Hippocampal formation (tissue), 2 donors: ENCODE measurements at places on chromosomes 5 and 9.

DNA sequence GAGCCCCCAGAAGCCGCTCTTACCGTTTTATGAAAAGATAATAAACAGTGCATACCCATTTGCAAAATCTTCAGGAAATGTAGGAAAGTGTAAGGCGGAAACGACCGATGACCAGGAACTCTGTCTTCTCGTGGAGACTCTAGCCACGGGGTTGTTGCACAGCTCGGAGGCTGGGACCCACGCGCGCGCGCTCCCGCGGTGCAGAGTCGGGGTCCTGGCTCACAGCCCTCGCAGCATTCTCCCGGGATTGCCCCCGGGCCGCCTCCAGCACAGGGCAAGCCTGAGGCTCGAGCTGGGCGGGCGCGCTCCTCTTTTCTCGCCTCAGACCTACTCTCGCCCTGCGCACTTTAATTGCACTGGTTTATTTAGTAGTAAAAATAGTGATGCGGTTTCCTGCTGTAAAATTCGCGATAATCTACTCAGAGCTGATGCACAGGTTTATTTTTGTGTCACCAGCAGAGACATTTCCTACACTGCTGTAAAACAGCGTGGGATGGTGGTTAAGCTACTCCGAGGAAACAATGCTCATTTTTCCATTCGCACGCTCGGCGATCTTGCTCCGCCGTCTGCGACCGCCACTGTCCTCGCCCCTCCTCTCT is 15.5 kb downstream of the TRIM7 start:
- DNase-seq = no peak

- DNase-seq = no peak
Observed at GRCh38 chr9:114278881-114279570, 43.9 kb upstream of the ORM1 start.

- DNase-seq = no peak
Observed at GRCh38 chr9:105150991-105151685, 93.3 kb upstream of the SLC44A1 start.

DNA sequence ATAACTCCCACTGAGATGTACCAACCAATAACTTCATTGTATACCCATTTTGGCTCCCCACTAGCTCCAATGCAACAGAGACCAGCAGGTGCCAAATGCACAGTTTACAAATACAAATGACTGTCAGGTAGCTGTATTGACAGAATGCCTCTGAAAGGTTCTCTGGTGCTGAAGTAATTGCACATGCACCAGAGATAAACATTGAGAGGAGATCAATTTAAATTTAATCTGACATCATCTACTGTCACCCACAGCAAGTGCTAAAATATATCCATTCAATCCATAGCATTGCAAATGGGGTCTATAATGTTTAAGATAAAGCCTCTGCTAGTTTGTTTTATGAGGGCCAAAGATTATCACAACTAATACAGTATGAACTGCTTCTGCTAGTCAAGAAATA is 80.2 kb downstream of the STX17 start:
- no peak for DNase-seq

- no peak for DNase-seq
Observed at GRCh38 chr5:109469896-109470662, 60.3 kb upstream of the PJA2 start.

DNA sequence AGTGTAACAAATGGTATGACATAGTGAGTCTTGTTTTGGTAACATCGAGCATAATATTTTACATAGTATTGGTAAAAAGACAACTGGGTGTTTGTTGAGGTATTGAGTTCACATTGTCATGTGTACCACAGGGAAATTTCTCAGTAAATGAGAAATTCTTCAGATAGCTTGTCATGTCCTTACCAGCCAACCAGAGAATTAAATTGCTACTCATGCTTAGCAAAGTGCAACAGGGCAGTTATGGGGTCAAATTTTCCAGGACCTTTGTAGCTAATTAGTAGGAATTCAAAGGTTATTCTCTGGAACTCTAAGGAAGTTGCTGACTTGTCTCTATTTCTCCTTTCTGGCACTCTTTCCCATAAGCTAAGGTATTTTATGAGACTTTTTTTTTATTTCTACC is 595.7 kb downstream of the EFNA5 start:
- no peak for DNase-seq

DNA sequence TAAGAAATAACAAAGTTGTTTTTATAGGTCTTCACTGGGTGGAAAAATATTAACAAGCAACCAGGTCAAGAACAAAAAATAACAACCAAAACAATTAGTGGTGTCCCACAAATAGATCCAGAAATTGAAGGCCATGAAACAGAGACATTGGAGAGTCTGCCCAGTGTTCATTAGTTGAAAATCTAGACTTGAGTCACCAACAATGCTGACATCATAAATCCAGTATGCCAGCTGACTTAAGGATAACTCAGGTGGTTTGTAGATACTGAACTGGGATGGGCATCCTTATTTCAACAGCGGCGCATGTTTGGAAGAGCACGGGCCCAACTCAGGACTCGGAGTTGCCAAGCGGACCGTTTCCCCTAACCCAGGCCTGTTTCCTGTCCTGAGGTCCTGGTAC is 80.7 kb upstream of the TNFAIP8 start:
- no peak for DNase-seq

- DNase-seq = no peak
Observed at GRCh38 chr5:31464081-31464480, 67.8 kb downstream of the DROSHA start.

DNA sequence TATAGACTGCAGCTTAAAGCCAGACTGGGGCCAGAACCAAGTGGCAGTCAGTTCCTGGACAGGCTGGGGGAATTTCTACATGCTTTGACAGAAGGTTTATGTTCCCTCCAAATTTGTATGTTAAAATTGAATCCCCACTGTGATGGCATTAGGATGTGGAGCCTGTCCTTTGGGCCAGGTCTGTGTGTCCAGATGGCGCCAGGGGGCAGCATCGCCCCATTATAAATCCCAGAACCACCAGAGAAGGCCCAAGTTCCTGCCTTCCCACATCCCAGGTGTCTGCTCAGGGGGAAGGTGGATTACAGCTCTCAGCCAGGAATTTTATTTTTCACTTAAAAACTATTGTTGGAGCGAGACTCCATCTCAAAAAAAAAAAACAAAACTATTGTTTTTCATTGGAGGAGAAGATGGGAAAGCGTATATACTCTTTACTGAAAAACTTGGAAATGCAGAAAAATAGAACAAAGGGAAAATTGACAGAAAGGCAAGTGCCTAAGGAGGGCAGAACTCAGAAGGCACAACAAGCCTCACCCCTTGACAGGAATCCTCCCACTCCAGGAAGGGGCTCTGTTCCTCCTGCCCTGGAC is 5.0 kb downstream of the IL3 start:
- DNase-seq = no peak

DNA sequence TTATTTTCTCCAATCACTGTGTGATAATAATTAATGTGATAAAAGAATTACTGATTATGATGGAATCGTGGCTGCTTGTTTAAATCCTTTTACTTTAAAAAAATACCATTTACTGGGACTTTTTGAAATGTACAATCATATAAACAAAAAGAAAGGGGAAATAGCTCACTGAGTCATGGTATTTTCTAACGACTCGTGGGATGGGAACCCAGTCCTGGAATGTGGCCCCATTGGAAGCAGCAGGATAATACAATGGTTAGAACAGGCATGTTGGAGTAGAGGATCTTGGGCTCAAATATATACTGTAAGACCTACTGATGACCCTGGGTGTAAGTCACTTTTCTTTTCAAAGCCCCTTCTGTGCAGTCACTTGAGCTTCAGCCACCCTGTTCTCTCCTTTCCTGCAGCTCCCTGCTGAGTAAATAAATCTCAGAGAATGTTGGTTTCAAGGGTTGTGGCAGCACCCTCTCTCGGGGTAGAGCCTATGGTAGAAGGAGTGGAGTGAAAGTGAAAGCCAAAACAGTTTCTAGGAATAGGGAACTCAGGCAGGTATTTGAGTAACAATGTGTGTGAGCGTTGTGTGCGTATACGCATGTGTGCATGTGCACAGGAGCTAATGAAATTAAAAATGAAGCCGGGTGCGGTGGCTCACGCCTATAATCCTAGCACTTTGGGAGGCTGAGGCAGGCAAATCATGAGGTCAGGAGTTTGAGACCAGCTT is 40.8 kb upstream of the LARP1 start:
- DNase-seq = no peak

DNA sequence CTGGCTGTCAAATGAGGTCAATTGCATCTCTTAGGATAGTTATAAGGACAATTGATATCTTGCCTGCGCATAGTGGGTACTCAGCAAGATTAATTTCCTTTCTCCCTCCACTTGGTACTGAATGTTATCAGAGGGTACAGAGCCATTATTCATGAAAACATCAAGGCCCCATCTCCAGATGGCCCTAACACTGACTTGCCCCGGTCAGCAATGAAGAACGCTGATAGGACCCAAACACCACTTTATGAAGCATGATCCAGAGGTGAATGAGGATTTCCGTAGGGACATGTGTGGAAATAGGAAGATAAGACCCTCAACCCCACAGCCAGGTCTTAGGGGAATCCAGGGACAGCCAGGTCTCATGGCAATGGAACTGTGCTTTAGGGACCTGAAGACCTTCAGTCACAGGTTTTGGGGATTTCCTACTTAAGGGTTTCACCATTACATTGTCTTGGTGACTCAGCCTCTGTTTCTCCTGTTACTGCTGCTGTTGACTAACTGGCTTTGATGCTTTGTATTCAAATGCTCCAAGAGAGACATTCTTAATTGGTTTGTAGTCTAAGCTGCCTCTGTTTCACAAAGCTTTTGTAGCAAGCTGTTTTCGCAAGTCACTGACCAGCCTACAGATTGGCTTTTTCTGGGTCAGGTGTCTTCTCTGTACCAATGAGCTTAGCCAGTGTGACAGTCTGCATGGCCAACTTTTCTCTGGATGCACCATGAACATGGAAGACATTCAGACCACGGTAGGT is 35.3 kb upstream of the IQGAP2 start:
- DNase-seq = no peak

GRCh38 chr9:126439402-126439765 is 112.8 kb downstream of the MVB12B start:
- no peak for DNase-seq

DNA sequence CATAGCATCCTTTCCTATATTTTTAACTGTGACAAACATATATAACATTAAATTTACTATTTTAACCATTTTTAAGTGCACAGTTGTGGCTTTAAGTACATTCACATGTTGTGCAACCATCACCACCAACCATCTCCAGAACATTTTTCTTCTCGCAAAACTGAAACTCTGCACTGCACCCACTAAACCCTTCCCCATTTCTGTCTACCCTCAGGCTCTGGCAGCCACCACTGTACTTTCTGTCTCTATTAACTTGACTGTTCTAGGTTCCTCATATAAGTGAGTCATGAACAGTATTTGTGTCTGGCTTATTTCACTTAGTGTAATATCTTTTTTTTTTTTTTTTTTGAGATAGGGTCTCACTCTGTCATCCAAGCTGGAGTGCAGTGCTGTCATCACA is 25.5 kb downstream of the KCNMB1 start:
- DNase-seq = no peak

- no peak for DNase-seq
Observed at GRCh38 chr5:61673007-61673735, 341.1 kb downstream of the ZSWIM6 start.

DNA sequence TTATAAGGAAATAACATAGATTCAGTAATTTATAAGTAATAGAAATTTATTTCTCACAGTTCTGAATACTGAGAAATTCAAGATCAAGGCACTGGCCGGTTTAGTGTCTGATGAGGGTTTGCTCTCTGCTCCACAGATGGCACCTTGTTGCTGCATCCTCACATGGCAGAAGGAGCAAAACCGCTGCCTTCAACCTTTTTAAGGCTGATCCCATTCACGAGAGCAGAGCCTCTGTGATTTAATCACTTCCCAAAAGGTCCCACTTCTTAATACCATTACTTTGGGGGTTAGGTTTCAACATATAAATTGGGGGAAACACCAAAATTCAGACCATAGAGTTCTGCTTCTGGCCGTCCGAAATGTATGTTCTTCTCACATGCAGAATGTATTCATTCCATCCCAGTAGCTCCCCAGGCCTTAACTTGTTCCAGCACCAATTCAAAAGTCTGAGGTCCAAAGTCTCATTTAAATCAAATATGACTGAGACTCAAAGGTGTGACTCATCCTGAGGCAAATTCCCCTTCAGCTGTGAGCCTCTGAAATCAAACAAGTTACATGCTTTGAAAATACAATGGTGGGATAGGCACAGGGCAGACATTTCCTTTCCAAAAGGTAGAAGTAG is 30.6 kb downstream of the BAAT start:
- no peak for DNase-seq

DNA sequence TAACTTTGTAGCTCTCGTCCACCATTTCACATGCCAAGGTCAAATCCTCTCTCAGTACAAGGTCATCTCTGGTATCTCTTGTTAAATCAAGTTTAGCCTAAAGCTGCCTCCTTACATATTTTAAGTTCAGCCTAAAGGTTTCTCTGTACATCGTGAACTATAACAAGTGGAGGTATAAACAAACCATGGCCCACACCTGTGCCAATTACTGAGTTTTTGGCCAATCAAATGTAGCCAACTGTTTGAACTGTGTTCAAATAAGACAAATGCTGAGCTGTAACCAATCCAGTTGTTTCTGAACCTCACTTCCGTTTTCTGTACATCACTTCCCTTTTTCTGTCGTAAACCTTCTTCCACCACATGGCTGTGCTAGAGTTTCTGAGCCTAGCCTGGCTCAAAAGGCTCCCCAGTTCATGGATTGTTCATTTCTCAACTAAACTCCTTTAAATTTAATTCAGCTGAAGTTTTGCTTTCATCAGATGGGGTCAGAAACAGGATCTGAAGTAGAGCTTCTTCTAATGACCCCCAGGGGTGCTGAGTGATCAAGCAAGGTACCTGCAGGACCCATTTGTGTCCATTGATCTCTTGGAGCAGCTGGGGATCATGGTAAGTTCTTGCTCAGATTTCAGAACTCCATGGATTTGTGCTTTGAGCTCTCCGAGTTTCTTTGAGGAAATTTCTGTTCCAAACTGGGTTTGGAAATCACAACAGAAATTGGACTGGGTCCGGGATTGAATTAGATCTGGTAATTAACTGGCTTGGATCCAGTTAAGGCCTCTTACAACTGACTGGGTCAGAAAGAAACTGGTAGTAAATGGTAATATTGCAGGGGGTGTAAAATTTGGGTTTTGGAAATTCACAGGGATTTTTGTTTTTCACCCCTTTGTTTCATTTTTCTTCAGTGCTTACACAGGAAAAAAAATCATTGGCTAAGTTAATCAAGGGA is 11.0 kb upstream of the NANS start:
- DNase-seq = no peak
